Stimulated activated naive CD4-positive, alpha-beta T cell treated with Interleukin-2 at 50 U/mL for 16 hours (primary cell): ENCODE measurements at places on chromosomes 11 and 22.

- DNase-seq, result no peak
Observed at GRCh38 chr22:19579115-19579811, 55.1 kb upstream of the CLDN5 start.

DNA sequence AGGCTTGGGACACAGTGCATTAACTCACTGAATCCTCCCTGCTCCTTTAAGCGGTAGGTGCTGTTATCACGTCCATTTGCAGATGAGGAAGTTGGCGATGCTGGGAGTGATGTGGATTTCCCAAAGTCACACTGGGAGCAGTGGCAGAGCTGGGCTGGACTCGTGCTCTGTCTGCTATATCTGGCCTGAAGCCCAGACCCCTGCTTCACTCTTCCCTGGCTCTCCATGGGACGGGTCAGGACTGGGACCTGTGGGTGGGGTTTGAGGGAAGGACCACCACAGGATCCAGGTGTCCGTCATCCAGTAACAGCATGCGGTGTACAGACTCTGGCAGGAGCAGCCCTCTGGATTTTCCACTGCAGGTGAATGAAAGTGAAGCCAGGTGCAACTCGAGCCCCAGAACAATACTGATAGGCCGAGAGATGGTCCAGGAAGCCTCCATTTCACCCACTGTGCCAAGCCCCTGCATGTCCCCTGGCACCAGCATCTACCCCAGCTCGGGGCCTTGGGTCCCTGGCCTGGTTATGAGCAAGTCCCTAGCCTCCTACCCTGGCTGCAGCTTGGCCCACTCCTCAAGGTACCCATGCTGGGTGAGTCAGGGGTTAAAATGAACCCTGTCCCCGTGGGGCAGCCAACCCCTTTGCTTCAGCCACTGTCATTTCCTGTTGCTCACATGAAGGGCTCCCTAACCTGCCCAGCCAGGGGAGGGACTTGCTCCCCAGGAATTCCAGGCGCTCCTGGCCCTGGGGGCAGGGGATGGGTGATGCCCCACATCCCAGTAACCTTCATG lies 4.2 kb downstream of the USP2 start:
- no peak for DNase-seq

DNA sequence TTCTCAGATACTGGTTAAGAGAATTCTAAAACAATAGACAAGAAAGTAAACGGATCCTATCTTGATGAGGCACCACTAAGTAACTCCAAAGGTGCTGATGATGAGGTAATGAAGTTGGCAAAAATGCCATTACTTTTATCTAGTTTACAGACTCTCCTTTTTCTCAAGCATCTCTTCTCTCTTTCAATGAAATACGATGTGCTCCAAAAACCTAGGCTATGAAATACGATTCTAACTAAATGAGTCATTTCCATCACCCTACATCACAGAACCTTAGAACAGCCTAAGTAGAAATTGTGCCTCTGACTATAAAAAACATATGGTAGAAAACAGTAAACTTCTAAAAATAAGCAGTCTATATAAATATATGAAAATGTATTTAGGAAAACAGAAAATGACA lies 58.9 kb upstream of the ARHGAP32 start:
- DNase-seq, result no peak

DNA sequence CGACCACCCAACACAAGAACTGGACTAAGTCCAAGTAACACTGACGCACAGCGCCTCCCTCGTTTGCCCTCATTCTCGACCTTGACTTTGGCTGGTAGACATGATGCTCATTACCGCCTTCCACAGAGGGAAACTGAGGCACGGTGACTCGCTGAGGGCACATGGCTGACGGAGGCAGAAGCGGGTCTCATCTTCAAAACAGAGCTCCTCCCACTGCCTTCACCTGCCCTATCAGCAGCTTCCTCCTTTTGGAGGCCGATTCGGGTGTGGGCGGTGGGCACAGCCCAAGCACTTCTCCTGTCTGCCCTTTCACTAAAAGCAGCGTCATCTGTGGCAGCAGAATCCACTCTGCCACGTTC lies 2.0 kb upstream of the KMT5B start:
- peak; percentile 47 for DNase-seq

DNA sequence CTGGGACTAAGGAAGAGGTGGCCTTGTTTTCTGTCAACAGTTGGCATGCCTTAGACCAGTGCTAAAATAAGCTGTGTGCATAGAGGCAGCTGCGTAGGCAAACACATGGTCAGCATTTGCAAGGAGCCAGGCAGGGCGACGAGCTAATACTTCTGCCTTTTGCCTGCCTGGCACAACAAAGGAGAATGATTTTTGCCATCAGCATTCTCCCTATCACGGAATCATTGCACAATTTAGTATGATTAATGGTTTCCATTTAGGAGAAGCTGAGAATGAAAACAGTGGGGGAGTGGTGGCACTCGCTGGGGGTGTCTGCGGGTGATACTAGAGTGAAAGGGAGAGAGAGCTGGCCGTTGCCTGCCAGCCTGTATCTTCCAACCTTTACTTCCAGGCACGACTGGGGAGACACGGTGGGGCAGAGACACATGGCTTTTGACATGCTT lies 336.0 kb downstream of the CADM1 start:
- DNase-seq, result no peak

GRCh38 chr11:72441752-72442207 lies 7.4 kb upstream of the CLPB start:
- no peak for DNase-seq

DNA sequence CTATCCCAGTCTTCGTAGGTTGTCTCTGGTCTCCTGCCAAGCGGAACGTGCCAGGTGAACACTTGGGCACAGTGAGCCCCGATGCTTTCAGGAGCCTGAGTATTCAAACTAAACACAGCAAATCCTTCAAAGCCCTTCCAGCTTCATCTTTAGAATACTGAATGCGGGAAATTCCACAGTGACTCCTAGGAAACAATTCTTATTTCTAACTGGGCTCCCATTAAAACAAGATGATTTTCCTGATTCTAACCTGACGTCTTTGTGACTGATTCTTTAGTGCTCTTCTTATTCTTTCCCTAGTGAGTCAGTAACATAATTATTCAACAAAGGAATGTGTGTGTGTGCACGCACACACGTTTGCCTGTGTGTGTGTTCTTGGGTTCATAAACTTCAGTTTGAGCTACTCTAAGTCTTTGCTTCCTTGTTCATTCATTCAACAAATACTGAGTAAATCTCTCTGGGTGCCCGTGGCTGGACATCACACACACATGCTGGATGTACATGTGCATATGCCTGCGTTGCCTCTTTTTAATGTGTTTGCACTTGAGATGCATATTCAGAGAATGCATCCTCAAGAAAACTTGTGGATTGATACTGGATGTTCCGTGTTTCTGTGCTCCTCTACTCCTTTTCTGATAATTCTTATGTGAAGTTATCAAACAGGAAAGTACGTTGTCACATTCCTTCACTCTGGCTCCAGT lies 134.5 kb downstream of the WNT7B start:
- DNase-seq, result no peak

DNA sequence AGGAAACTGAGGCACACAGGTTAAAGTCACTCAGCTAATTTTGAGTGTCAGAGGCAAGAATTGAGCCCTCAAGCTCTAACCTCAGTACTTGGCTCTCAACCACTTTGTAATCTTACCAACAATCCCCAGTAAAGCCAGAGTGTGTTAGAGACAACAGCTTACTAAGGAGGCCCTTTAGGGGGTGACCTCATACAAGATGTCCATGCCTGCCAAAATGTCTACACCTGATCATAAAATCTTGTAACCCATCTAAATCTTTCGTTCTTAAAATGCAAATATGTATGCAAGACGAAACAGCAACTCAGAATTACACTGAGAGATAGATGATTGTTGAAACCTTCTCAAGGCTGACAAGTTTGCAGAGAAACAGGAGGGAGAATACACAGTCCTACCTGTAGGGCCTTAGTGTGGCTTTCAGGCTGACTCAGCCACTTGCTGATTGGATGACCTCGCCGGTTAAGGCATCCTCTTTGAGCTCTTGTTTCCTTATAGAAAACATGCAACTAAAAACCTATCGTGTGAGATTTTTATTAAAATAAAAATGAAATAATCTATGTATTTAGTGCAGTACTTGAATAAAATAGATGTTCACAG lies 143.2 kb downstream of the OPCML start:
- DNase-seq, result no peak

- no peak for DNase-seq
Observed at GRCh38 chr11:61541598-61541997, 33.0 kb downstream of the LRRC10B start.

- no peak for DNase-seq
Observed at GRCh38 chr11:2121227-2122130, 17.7 kb downstream of the IGF2 start.
